ENCODE measurements at places on chromosomes 11 and 22.

DNA sequence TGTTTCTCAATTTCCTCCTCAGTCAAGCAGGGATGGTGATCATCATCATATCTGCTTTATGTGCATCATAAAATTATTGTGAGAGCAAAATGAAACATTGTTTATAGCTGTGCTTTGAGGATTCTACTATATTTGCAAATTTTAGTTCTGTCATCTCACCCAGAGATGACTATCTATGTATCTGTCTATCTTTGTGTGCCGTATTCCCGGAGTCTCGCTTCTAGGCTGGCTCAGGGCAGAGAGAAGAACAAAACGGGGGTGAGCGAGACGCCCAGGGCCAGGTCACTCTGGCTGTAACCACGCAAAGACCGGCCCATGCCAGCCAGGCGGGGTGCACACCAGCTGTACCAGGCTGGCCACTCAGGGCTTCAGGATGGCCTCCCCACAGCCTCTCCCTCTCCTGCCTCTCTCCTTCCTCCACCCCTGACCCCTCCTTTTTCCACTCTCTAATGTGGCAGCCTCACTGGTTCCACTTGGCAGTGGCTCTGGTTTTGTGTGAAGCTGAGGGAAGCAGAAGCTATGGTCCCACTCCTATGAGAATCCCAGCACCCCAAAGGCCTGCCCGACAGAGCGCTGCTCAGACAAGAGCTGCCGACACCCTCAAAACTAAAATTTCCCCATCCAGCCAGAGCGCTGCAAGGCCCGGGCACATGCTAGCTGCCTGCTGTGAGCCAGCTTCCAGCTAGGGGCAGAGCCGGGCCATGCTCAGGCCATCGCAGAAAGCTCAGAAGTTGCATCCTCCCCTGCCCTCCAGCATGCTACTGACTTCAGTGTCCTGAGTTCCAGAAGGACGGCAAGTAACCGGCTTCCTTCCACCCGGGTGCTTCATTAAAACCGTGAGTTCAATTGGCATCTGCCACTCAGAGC is 139.5 kb upstream of the TBCEL start:
- no peak for DNase-seq

DNA sequence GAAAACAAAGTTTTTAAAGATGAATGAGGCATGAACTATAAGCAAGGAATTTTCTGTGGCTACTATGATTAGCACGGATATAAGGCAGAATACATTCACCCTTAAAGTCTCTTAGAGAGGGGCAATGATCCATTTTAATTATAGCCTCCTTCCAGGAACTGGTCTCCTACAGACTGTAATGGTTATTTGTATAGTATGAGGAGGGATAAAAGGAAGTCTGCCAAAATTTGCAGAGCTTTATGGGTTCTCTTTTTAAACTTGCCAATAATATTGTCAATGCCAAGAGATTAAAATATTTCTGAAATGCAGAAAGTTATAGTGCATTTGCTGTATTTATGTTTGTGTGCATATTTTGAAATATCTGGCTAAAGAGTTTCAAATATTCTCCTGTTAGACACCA is 271.4 kb upstream of the LUZP2 start:
- DNase-seq, result no peak

- DNase-seq, result no peak
These were observed 1.6 kb upstream of the TH start for GRCh38 chr11:2173150-2173693.

DNA sequence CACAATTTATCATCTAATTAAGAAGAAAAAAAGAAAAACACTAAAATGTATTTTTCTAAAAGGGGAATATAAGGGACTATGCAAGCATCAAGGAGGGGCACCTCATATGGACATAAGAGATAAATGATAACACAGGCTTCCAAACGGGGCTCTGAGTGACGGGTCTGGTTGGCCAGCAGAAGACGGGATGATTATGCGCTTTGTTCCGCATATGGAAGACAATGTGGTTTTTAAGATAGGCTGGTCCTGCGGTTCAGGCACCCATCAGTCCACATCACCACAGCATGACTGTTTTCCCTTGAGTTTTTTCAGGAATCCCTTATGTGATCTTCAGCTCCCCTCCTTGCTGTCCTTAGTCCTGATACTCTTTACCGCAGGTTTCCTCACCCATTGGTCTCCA is 404.6 kb downstream of the OPCML start:
- no peak for DNase-seq

- no peak for DNase-seq
These were observed 4.2 kb downstream of the OR9I1 start for GRCh38 chr11:58121096-58121495.

- peak; percentile 46 for DNase-seq
These were observed 7.0 kb downstream of the DIXDC1 start for GRCh38 chr11:111944139-111944538.

DNA sequence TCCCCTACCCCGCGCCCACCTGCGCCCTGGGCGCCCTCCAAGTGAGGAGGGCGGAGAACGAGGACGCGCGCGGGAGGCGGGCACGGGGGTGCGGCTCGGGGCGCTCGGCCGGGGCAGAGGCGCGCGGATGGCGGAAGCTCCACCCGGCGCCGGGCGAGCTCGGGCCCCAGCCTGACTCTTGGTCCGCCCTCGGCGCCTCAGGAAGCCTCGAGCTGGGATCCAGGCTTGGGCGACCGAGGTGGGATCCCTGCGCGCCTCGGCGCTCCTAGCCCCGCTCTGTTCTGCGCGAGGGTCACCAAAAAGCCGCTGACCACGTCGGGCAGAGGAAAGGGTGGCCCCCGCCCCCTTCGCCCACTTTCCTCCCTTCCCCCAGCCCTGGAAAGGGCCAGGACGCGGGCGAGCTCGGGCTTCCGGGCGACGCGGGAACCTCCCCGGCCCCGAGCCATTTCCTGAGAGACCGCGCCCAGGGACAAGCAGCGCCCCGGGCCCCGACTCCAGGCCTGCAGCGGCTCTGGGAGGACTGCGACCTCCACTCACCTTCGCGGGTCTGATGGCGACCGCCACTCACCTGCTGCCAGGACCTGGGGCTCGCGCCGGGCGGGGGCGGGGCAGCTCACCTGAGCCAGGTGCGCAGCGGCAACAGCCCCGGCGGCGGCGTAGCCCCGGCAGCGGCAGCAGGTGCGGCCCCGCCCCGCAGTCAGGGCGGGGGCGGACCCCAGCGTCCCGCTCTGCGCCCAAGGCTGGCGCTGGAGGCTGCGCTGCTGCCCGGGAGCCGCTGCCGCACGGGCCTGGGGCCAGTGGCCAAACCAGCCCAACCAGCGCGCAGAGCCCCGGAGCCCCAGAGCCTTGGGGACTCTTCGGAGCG is 2.2 kb upstream of the SIGIRR start:
- peak; percentile 52 for DNase-seq

GRCh38 chr11:15473954-15474837 is 359.5 kb downstream of the INSC start:
- no peak for DNase-seq

- no peak for DNase-seq
These were observed 644.4 kb downstream of the TBC1D22A start for GRCh38 chr22:47406896-47407295.

- no peak for DNase-seq
These were observed 440.4 kb upstream of the CADM1 start for GRCh38 chr11:115944596-115944995.

- DNase-seq, result no peak
These were observed 45.9 kb upstream of the CTSC start for GRCh38 chr11:88383447-88383846.
